Cortex of kidney (tissue), 1 donor: ENCODE measurements at places on chromosomes 7 and 10.

DNA sequence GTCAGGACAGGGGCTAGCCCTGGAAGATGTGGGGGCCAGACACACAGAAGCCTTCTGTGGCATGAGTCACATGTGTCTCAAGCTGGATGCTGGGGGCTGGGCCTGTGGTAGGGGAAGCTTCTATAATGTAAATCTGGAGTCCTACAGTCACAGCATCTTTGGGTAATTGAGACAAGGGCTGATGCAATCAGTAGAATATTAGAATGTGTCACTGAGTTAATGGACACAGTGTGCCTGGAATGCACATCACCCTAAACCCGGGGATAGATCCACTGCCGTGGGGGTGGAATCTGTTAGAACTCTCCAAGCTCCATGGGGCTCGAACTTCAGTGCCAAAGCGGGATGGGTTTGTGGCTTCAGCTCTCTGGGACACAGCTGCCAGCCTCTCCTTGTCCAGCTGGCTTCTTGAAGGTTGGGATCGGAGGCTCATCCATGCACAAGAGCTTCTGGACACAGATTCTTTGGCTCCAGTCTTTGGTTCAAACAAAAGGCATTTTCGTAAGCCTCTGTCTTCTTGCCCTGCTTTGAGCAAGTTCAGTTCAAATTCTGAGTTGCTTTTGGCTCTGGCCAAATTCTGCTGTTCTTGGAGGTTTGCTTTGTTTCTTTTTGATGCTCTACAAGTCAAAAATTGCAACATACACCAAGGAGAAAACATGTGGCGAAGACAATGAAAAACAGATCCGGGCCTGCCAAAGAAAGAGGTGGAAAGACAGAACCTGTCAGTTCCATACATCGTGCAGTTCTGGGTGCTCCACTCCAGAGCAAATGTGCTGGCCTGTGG, 194.8 kb upstream of the ZNF32 start:
- DNase-seq: no peak

DNA sequence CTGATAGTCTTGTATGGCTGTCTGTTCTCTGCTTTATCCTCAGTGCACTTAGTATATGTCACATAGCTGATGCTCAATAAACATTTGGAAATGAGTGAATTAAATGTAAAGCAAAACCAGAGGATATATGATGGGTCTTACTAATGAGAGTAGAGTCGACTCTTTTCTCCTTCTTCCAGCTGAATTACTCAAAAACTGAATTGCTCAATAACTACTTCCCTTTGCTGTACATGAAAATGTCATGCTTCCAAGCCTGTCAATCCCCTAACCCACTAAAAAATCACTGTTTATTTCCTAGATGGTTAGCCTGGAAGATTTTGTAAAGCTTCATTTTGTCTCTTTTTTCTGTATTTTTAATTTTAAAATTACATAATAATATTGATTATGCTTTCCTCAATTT, 88.0 kb downstream of the OR13A1 start:
- no peak for DNase-seq

DNA sequence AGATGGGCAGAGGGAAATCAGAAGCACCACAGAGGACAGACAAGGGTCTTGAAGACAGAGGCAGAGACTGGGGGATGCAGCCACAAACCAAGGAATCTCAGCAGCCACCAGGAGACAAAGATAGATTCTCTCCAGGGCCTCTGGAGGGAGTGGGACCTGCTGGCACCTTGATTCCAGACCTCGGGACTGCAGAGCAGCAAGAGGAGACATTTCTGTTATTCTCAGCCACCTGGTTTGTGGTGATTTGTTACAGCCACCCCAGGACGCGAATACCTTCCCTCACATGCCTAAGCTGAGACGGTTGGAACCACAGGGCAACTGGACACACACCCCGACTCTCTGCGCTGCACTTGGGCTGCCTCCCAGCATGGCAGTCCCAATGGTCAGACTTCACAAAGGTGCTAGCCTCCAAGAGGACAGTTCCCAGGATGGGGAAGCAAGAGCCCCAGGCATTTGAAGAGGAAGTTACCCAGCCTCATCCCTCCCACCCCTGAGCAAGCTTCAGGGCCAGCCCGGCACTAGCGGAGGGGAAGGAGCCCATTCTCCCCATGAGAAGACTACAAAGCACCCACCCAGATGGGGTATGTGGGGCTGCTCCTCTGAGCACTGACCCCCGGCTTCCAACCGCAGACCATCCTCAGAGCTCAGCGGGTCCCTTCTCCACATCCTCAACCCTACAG, 104.6 kb upstream of the INSIG1 start:
- DNase-seq: no peak

DNA sequence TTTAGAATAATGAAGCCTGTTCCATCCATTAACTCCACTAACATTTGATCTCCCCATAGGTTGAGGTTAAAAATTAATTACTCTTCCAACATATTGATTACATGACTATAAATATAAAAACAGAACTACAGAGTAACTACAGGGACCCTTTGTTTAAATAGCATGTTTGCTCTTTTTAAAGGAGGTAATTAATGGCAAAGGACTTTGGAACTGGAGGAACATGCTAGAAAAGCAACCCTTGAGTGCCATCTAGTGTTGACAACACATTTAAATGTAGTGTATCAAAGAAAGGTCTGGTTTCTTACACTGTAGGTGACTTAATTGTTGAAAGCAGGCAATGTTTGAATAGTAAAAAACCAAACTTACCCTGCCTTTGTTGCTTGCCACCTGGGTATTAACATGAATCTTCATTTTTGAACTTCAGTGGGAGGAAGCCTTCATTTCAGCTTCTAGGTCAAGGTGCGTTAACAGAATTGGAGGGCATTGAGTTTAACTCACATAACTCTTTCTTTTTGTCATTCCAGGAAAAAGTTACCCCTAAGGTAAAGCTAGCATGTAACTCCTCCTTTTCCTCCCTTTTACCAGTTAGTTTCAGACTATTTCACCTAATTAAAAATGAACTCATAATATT, 52.6 kb upstream of the CAPZA2 start:
- no peak for DNase-seq

DNA sequence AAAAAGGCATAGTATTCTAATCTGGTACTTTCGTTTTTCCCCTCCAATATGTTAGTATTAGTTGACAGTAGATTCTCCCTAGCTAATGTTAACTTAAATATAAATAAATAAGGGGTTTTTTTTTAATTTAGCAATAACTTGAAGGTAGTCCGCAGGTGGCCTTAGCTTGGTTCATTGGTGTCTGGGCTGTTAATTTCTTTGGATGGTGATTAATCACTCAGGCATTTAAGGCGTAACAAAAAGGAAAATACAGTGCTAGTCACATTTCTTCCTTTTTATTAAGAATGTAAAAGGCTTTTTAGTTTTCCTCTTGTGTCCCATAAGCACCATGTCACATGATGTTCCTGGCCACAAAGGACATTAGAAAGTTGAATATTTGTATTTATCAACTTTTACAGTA, 161.0 kb upstream of the POT1 start:
- DNase-seq: no peak

GRCh38 chr10:131655101-131655849, 245.5 kb upstream of the PPP2R2D start:
- DNase-seq: no peak

DNA sequence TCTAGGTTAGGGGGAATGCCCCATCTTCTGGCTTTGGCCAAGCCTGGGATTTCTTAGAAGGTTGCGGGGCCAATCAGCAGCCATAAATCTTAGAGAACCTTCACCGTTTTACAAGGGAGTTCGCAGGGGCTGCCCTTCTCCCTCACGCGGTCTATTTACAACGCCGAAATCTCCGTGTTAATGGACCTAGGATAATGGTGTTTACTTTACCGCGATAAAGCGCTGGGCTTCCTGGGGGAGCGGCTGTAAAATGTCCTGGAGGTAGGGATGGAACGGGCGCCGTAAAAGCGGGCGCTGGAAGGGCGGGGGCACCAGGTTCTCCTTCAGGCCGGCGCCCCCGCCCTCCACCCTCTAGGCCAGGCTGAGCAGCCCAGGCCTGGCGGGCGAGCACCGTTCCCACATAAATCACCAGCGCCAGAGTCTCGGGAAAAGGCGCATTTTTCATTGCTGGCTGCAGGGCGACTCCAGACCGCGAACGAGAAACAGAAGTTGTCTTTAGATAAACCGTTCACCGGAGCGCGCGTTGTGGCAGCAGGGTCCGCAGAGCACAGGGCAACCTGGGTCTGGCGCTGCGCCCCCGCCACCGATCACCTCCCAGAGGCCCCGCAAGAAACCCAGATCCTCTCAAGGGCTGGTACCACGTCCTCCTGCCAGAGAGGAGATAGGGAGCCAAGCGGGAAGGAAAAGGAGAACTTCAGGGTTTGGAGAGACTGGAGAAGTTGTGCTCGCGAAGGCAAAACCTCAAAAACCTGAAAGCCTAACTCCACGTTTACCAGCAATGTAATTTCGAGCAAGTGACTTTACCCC, 12.5 kb upstream of the NKX2-3 start:
- DNase-seq: no peak

DNA sequence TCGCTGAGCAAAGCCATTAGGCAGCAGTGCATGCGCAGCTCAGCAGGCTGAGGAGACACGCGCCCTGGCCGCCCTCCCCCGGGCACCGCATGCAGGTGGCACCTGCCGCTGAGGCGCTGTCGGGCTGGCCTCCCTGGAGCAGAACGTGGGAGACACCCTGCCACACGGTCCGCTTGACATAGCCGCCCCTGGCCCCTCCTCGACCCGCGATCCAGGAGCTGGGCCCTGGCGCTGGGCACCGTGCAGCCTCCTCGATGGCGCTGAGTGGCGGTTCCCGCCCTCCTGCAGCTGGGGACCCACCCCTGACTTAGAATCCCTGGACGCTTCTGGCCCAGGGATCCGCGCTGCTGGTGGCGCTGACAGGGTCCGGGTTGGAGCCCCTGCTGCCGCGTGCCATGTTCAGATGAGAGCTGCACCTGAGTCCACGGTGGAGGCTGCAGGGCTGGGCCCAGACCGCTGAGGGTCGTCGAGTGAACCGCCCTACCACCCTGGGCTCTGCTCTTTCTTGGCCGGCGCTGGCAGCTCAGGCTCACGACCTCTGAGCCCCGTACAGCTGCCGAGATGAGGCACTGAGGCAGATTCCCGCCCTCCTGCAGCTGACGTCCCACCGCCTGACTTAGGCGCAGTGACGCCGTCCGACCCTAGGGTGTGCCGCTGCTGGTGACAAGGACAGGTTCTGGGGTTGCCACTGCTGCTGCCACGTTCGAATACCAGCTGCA, 116.8 kb downstream of the OR13A1 start:
- DNase-seq: no peak

DNA sequence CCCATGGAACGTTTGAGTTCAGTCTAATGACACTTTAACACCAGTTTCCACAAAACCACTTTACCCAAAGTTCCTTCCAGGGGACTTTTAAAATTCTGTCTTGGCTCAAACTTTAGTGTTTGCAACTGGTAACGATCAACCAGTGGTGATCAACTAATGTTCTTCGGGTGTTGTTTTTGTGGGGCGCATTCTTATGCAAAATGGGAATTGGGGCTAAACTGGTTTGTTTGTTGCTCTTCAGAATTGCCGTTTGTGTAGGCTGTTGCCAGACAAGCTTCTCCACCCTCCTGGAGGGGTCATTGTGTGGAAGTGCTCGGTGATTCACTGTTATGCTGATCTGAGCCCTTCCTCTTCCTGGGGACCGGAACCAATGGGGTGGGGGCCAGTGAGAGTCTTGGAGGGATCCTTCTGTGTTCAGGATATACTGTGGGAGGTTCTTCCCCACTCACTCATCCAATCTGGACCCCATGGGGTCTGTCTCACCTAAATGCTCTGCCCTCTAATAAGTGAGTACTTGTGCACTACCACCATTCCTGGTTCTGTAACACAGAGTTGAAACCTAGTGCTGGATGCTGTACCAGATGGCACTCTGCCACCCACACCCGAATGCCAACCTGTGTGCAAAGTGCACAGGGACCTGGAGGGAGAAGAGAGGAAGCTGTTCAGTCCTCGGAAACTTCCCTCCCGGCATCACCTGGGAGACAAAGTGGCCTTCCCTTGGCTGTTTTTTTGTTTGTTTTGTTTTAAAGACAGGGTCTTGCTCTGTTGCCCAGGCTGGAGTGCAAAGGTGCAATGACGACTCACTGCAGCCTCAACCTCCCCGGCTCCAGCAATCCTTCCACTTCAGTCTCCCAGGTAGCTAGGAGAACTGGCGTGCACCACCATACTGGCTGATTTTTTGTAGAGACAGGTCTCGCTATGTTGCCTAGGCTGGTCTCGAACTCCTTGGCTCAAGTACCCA, 2.1 kb downstream of the NFE2L3 start:
- DNase-seq: no peak

DNA sequence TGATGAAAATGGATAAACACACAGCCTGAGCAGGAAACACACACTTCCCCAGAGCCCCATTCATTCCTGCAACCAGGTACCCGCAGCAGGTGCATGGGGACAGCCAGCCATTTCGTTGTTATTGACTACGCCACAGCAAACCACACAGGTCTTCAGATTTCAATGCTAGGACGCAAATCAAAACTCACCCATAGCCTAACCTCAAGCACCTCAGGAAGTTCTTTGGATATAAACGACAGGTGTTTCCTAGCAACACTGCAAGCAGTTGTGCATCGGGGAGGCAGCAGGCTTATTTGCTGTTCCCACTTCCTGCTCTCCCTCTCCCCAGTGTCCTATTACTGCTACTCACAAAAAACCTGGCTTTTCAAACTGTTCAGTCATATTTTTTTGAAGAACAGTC, 176.5 kb upstream of the FRMD4A start:
- no peak for DNase-seq

- no peak for DNase-seq
Measured at GRCh38 chr10:10891124-10892082, 126.3 kb upstream of the CELF2 start.

DNA sequence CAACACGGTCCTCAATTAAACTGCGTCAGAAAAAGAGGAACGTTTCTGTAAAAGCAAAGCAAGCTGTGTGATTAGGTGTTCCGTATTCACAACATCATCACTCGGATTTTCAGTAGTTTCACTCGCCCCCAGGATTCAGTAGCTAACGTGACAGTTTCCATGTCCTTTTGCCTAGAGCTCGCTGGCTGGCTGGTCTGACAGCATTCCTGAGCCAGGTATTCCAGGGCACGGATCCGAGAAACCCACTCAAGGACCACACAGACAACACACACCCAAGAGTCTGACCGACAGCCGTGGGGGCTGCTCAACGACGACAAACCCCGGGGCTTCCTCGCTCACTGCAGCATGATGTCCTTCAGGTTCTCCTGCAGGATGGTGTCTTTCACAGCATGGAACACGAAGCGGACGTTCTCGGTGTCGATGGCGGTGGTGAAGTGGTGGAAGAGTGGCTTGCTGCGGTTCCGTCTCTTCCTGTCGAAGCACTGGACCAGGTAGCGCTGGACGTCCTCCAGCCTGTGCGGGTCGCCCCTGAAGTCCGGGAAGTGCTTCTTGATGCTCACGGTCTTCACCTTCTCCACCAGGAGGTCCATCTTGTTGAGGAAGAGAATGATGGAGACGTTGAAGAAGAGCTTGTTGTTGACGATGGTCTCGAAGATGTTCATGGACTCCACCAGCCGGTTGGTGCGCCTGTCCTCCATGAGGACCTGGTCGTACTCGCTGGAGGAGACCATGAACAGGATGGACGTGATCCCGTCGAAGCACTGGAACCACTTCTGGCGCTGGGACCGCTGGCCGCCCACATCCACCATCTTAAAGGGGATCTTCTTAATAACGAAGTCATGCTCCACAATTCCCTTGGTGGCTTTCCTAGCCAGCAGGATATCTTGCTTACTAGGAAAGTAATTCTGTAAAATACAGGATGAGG, 43.1 kb downstream of the AMZ1 start:
- DNase-seq: no peak
